H54 (cell line): ENCODE measurements at places on chromosomes 7 and 10.
A peak's percentile ranks its signal among the peaks of the same experiment; 100 is the strongest.

DNA sequence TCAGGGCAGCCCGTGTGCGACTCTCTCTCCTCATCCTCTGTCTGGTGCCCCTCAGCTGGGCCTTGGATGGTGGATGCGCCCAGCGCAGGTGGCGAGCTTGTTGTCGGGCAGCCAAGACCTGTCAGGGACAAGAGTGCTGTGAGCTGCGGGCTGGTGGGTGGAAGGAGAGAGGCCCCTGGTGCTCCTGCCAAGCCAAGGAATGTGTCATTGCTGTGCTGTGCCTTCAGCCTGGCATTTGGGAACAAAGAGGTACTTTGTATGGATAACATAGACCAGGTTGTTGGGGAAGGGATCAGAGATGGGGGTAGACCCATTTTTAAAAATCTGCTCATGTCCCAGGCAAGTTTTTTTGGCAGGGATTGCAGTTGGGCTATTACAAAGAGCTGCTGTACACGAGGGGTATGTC lies 120.9 kb downstream of the PKD1L1 start:
- no peak for DNase-seq

DNA sequence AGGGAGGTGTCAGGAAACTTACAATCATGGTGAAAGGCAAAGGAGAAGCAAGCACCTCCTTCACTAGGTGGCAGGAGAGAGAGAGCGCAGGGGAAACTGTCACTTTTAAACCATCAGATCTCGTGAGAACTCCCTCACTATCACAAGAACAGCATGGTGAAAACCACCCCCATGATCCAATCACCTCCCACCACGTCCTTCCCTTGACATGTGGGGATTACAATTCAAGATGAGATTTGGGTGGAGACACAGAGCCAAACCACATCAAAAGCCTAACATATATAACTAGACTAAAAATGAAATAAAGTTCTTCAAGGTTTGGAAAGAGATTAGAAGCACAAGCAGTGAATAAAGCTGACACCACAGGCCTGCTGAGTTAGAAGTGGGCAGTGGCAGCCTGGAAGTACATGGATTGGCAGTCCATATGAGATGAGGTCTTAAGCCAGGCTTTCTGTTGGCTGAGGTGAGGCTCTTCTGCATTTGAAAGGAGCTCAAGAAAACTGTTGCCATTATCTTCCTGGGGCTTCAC lies 96.4 kb upstream of the MDFIC start:
- DNase-seq: no peak

GRCh38 chr10:70967591-70968587 lies 79.5 kb upstream of the PCBD1 start:
- no peak for DNase-seq

- DNase-seq: no peak
Observed at GRCh38 chr10:42963312-42963711, 113.6 kb upstream of the RET start.

DNA sequence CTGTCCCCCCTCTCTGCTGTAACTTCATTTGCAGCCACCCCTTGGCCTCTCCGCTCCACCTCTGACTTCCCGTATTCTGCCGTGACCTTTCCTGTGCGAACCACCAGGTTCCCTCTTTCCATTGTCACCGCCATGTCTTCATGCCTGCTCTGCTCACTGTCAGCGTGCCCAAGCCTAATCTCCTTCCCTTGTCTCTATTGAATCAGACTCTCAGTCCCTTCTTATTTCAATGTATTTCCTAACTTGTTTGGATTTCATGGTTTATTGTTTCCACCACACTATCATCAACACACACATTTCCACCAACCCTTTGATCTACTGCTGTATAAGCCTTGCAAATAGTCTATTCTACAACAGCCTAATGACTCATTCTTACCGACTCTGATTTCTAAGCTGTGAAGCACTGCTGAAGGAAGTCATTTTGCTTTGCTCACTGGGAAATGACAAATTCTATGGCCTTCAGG lies 30.0 kb upstream of the INHBA start:
- peak; percentile 20 for DNase-seq

DNA sequence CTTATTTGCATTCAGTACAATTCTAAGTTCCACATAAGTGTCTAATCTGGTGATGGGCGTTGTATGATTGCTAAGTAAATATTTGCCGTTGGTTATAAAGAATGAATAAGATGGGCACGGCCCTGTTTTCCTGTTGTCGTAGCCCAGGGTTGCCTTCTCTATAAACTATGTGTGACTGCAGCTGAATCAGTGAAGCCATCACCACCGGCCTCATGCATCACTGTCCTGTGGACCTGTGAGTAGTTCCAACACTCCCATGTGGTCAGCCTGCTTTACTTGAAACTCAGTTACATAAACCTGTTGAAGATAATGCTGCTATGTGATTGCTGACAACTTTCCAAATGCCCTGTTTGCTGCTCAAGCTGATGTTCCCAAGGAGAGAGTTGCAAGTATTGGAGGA lies 21.6 kb upstream of the KLF6 start:
- DNase-seq: no peak
